ENCODE measurements at places on chromosomes 5 and 9.

DNA sequence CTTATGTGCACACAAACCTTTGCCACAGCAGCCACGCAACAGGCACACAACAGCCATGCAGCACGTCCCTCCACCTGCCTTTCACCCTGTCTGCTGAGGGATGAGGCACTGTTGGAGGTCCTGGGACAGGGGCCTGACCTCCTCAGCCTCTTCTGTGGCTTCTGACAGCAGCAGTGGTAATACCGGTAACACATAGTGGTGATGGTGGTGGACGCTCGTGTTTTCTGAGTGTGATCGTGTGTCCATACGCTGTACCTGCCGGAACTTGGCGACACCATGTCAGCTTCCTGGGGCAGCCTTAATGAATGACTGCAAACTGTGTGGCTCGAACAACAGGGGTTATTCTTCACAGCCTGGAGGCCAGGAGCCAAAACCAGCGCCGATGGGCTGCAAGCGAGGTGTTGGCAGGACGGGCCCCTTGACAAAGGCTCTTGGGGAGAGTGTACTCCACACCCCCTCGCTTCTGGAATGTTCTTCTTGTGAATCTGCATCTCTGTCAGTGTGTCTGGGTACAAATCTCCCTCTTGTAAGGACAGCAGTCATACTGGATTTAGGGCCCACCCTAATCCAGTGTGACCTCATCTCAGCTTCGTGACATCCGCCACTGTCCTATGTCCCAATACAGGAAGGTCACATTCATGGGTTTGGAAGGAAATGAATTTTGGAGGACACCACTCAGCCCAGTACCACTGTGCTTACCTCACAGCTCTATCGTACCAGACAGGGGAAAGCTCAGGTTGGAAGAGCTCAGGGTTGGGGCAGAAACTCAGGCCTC lies 55.3 kb upstream of the EXOC3 start:
- no peak for DNase-seq

DNA sequence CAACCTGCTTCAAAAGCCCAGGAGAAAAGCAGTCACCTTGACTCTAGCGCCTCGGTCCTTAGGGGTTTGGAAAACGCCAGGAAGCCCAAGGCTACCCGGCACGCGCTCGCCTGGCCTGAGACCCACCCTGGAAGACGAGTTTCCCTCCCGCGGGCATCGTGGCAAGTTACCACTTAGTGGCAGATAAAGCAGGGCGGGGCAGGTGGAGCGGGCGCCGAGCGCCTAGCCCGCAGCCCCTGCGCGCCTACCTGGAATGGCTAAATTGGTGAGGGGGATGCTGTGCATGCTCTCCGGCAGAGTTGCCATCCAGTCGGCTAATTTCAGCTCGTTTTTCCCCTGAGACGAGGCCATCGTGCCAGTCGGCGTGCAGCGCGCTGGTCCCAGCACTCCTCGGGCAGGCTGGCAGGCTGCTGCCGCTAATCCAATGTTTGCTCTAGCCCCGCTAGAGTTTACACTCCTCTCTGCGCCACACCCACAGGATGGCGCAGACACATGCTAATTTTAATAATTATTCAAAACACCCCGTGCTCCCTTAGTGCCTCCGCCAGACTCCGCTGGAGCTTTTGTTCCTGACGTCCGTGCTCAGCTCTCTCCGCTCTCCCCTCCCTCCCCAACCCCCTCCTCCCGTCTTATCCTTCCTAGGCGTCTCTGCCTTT lies at the start of gene PLCXD3:
Gene PLCXD3, minus strand, starts transcription at position 426 of the 656 bp plus-strand sequence. Its CDS starts 75 bp downstream, at position 351.
- DNase-seq: no peak

DNA sequence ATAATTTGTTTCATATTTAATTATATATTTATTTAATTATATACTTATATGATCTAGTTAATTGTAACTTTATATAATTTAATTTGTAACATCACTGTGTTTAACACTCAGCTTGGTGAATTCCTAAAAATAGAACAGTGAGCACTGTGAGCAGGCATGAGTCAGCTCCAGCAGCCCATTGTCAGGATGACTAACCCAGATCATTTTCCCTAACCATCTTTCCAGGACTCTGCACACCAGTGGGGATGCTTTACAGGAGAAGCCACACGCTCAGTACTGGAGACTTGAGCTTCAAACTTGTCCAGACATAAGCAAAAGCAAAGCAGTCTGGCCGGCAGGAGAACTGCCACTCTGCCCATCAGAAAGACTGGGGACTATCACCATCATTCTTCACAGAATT lies 446.2 kb upstream of the TRPC7 start:
- peak; percentile 92 for DNase-seq

- no peak for DNase-seq
Measured at GRCh38 chr5:132659598-132660493, 1.9 kb downstream of the IL13 start.
